NCI-H1930 (cell line): ENCODE measurements at places on chromosomes 2 and 18.

GRCh38 chr18:77078690-77079070 is 53.9 kb downstream of the MBP start:
- no peak for DNase-seq

DNA sequence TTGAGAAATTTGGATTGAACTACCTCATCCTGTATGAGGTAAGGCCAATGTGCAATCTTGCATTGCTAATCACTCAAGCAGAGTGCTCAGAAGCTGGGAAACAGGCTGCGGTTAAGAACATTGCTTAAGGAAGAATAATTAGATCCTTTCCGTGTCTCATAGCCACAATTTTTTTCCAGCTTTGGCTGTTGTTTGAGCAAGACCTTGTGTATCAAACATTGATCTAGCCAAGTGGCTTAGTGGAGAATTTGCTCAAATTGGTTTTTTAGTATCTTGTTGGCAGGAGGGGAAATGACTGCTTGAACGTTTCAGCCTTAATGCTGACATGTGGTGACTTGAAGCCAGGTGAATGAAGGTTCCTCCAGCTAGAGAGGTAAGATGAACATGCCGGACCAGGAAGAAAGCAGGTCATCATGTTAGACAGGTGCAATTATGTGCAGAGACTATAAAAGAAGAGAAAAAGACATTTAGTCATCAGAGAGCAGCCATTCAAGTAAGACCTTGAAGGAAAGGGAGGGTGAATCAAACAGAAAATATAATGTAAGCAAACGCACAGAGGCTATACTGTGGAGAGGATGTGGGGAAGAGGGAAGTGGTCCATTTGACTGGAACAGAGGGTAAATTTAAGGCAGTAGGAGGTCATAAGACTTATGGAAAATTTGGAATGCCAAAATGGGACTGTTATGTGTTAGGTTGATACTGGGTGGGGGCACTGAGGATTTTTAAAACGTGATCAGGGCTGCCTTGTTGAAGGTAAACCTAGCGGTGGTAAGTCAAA is 98.9 kb upstream of the CYP1B1 start:
- no peak for DNase-seq

DNA sequence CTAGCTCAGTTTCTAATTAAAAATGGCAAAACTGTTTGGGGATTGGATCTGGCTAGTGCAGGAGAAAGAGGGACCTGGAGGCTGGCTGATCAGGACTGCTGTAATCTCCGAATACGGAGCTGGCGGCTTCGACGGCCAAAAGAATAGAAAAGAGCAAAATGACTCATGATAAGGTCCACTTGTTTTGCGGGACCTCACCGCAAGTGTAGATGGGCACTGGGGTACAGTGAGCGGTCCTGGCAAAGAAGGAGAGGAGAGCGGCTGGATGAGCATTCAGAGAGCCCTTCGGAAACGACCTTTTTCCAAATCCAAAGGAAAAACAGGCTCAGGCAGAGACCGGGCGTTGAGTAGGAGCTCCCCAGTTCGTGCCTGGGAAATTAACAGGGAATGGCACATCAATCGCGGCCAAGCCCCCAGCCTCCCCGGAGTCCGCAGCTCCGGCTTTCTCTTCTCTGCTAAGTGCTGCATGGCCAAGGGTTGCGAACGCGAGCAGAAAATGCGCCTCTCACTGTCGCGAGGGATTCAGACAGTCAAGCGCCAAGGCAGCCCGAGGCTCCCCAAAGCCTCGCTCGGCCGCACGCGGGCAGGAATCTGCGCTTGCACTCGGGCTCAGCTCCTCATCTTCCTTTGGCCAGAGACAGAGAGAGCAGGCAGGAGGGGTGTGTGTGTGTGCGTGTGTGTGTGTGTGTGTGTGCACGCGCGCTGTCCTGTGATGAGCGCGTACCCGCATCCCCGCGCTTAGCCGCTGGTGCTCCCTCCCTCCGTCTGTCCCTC is 1.8 kb downstream of the DCC start:
- no peak for DNase-seq

GRCh38 chr2:85920810-85921545 is 32.2 kb upstream of the ST3GAL5 start:
- no peak for DNase-seq

GRCh38 chr18:36843784-36844183 is 14.9 kb downstream of the KIAA1328 start:
- no peak for DNase-seq

DNA sequence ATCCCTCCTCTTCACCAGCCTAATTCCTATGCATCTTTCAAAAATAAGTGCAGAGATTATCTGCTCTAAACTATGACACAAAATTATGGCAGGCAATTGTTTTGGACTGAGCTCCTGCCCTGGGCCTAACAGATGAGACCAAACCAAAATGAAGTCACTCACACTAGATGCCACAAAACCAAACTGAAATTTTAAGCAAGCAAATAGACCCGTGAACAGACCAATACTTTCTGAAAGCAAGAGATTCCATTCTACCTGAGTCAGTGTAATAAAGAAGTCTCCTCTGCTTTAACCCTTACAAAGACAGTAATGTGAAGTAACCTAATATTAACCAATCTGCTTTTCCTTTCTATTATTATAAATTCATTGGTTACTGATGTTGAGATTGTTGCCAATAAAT is 84.3 kb downstream of the RIT2 start:
- no peak for DNase-seq
